Stimulated activated CD8-positive, alpha-beta memory T cell treated with anti-CD3 and anti-CD28 coated beads, Interleukin-15, amount 100 ng/mL, for 1 hour (primary cell): ENCODE measurements at places on chromosomes 6 and 20.

DNA sequence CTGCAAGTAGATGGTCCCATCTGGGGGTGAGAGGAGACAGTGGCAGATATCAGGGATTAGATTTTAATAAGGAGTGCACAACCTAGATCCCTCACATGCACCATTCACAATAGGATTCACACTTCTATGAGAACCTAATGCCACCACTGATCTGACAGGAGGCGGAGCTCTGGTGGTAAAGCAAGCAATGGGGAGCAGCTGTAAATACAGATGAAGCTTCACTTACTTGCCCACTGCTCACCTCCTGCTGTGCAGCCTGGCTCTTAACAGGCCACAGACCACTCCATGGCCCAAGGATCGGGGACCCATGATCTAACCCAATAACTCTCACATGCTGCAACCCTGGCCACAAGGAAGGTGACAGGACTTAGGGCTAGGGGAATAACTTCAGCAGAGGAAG lies 75.4 kb downstream of the ZNF133 start:
- DNase-seq: no peak

GRCh38 chr6:125201961-125202729 lies 48.6 kb downstream of the TPD52L1 start:
- no peak for DNase-seq

- DNase-seq: no peak
These were observed 48.4 kb downstream of the EZR start for GRCh38 chr6:158770533-158771330.

GRCh38 chr6:68640491-68640835 lies 5.4 kb downstream of the ADGRB3 start:
- no peak for DNase-seq

DNA sequence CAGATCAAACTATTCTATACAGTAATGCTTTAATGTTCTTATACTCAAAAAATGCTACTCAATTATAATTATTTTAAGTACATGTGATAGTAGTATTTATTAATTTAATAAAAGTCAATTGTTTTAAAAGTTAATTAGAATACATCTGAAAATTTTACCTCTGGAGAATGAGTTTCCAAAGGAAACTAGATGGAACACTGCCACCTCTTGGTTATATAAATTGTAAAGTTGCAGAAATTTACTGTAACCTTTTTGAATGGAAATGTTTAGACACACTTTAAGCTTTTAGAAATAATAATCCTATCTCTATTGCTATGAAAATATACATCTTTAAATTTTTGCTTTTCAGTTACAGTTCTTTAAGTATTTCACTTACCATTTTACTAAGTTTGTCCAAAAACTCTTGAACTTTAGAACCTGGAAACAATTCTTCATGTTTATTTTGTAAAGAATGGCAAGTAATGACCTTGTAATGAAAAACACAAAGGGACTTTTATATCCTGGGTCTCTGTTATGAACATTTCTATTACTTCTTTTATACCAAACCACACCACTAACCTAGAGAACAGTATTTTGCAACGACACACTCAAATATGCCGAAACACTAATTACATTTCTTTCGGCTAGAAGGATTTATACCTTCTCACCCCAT lies 10.9 kb upstream of the BMP5 start:
- DNase-seq: no peak

DNA sequence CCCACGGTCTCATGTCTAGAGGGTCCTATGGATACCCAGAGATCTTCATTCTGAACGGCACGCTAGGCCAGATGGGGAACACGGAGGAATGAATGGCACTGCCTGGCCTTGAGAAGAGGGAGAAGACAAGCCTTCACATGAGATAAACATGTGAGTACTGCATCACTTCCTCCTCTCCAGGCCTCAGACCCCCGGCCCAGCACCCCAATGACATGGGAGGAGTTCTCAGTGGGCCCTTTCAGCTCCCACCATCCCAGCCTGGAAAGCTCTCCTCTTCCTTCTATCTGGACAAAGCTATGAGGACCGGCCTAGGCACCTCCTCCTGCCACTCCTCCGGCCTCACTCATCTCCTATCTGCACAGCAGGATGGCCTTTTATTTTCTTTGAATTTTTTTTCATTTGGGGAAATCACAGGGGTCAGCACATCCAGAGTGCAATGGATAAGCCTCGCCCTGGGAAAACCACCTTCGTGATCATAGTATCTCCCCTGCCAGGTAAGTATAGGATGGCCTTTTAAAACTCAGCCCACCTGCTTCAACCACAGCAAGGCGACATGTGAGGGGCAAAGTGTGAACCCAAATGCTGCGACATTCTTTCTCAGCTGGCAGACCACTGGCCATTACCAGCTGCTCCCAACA lies 39.2 kb upstream of the CDKN1A start:
- no peak for DNase-seq

DNA sequence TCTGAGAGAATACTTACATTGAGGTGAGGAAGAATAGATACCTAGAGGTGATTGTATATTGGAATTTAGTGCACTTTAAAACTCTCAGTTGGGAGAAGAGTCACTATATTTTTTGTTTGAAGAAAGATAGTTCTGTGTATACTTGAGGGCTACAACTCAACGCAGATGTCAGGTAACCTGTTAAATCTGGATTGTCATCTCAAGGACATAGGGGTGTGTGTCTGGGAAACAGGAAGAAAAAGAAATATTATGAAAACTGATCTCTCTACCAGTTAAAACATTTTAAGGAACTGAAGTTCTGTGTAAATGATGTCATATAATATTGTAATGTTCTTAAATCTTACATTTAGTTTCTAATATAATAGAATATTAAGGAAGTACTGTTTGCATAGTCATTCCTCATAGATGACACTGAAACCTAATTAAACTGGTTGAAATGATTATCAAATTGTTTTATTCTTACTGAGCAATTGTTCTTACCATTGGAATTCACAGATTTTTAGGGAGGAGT lies 86.2 kb downstream of the SMAP1 start:
- no peak for DNase-seq

DNA sequence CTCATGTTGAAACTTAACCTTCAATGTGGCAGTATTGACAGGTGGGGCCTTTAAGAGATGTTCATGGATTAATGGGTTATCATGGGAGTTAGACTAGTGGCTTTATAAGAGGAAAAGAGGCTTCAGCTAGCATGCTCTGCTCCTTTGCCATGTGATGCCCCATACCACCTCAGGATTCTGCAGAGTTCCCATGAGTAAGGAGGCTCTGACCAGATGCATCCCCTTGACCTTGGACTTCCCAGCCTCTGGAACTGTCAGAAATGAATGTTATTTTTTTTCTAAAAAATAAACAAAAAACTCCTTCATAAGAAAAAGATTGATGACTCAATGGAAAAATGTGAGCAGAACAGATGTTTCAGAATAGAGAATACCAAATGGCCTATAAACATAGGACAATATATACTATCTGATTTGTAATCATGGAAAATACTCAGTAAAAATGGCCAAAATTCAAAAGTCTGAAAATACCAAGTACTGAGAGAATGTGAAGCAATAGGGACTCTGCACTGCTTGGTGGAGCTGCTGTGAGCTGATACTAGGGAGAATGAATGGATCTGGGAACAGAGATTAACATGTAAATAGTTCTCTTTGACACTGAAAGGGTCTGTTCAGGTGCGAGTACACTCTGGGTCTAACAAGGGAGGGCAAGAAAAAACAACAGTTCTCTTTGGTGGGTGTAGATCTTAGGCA lies 7.4 kb upstream of the TRIM39 start:
- no peak for DNase-seq

DNA sequence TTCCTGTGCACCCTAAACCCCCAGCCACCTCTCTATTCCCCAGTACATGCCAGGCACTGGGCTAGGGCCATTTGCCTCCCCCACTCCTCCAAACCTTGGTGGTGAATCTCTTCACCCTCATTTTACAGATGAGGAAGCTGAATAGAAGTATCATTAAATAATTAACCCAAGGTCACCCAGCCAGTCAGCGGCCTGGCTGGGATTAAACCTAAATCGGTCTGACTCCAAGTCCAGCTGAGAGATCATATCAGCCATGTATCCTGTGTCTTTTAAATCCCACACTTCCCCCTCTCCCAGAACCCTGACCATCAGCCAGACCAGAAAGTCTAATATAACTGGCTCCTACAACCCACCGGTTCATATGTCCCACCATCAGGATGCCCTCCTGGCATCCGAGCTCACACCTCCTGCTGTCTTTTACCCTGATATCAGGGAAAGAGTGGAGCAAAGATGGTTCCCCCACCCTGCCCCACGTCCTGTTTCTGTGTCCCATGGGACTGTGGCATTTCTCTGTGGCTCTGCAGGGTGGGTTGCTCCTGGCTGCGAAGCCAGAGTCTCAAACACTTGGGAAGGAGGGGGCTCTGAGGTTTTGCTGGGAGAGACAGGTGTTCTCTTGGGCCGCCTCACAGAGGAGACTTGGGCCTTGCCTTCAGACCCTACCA lies 145.3 kb downstream of the VEGFA start:
- no peak for DNase-seq

GRCh38 chr6:25306379-25306778 lies 27.2 kb downstream of the CARMIL1 start:
- no peak for DNase-seq

DNA sequence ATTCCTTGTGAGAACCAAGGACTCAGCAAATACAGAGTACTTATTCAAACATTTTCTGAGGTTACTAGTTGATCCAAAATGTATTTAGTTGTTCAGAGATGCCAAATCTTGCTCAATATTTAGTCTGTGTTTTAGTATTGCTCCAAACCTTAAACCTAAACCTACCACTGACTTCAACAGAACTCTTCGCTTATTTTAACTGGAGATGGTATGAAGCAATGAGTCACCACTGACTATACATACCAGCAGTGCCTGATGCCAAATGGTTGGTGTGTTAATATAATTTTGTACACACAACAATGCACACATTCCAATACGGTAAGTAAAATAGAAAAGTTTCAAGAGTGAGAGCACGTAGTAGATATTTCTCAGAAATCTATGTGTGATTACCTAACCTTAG lies 1.9 kb upstream of the SPTLC3 start:
- no peak for DNase-seq

- no peak for DNase-seq
These were observed 1.0 kb downstream of the AGER start for GRCh38 chr6:32183030-32183429.

GRCh38 chr6:169454204-169454871 lies 200.7 kb upstream of the THBS2 start:
- DNase-seq: no peak

DNA sequence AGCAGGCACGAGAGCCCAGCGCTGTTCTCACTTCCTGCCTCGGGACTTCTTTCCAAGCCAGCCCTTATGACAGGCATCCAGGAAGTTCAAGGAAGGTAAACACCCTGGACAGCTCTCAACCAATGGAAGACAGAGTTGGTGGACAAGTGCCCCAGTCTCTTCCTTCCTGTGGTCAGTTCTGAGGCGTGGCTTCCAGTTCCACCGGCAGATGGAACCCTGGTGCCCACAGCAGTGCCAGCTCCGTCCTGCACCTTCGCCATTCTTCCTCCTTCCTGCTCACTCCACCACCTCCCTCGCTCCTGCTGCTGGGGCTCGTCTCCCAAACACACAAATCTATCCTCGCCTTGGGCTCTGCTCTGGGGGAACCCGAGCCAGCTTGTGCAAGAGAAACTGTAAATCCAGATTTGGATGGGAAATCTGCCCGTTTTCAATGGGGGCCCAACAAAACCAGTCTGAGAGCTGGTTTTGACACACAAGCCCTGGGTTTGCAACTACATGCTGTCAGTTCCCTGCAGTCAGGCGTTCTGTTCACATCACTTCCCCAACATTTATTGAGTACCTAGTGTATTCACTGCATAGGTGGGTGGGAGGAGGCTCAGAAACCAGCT lies 162.7 kb downstream of the GRM4 start:
- no peak for DNase-seq

GRCh38 chr20:44858606-44859360 lies 26.7 kb upstream of the YWHAB start:
- no peak for DNase-seq

GRCh38 chr6:116327803-116328527 lies 42.8 kb upstream of the DSE start:
- no peak for DNase-seq

GRCh38 chr6:154891901-154892300 lies 103.2 kb upstream of the TIAM2 start:
- no peak for DNase-seq

GRCh38 chr6:110446405-110446804 lies 30.0 kb downstream of the SLC22A16 start:
- no peak for DNase-seq

- no peak for DNase-seq
These were observed 26.6 kb downstream of the PYGB start for GRCh38 chr20:25274481-25274880.

DNA sequence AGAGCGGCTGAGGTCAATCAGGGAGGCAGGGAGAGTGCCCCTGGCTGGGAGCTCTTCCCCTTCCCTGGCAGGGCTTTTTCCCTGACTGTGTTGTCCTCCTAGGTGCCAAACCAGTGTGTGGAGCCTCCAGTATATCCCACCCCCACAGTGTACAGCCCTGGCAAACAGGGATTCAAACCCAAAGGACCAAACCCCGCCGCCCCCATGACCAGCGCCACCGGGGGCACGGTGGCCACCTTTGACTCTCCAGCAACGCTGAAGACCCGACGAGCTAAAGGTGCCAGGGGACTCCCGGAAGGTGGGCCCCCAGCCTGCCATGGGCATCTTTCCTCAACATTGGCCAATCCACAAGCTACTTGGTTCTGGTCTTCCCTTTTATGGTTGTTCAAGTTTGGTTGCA lies 25.2 kb downstream of the ZNF341 start:
- no peak for DNase-seq

DNA sequence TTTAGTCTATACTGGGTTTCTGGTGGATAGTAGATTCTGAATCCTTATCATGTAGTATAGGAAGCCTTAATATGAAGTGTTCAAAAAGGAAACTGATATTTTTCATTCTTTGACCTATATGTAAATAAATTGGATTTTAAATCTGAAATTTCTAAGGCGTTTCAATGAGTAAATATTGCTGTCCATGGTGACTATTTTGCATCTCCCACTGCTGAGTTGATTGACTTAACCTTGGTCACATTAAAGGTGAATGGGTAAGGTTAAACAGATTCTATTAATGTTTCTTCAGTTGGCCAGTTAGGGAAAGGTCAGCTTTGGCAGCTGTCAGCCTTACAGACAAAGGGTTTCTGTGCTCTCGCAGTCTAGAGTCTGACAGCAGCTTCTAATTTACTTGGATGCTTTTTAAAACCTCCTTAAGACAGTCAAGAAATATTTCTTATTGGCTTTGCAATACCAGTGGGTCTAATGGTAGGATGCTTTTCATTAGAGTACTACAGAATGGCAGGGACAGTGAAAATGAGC lies 24.8 kb downstream of the PRIM2 start:
- DNase-seq: no peak

GRCh38 chr6:79073888-79074287 lies 4.2 kb downstream of the PHIP start:
- no peak for DNase-seq

DNA sequence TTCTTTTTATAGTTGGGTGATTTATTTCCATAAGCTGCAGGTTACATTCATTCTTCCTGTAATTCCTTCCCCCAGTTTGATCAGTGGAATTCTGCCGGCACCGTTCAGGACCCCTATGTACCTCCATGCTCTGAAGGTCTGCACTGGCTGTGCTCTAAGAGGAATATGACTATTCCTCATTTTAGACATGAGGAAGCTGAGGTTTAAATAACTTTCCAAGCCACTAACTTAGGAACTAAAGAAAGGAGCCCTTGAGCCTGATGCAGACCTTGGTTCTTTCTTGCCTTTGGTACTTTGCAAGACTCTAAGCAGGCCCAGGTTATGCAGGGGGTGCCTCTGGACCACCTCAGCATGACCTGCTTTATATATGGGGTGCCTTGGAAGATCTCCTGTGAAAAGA lies 318.5 kb downstream of the QKI start:
- no peak for DNase-seq

- DNase-seq: no peak
These were observed 28.0 kb downstream of the ID4 start for GRCh38 chr6:19865178-19865577.
